ENCODE measurements at places on chromosomes 12 and 14.

DNA sequence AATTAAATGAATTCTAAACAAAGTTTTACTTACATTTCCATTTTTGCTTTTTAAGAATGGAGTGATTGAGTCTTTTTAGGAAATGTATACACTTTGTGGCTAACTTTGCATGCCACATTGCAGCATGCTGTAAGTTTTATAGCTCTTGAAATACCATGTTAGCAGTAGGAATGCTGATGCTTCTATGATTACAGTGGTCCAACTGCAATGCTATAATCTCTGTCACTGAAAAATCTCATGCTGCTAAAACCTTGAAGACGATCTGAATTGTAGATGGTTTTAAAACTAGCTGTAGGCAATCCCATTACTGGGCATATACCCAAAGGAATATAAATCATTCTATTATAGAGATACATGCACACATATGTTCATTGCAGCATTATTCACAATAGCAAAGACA, 127.6 kb downstream of the WIF1 start:
- DNase-seq, result no peak

DNA sequence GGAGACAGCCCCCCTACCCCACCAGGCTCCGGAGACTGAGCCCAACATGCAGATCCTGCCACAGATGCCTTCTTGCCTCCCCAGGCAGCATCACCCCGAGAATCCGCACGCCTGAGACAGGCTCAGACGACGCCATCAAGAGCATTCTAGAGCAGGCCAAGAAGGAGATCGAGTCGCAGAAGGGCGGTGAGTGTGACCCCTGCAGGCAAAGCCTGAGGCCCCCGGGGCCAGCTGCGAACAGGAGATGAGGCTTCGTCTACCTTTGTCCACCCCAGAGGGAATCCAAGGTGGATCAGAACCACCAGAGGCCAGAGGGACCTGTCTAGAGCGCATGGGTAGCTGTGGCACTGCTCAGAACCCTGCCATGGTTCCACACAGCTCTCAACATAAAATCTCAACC, 56.9 kb downstream of the PHETA1 start:
- DNase-seq, result no peak

- no peak for DNase-seq
These were observed 58.5 kb downstream of the ARL6IP4 start for GRCh38 chr12:123038966-123039365.

- DNase-seq, result no peak
These were observed 199.3 kb upstream of the PWP1 start for GRCh38 chr12:107486140-107486892.

GRCh38 chr12:129325566-129325965, 472.3 kb downstream of the GLT1D1 start:
- no peak for DNase-seq

DNA sequence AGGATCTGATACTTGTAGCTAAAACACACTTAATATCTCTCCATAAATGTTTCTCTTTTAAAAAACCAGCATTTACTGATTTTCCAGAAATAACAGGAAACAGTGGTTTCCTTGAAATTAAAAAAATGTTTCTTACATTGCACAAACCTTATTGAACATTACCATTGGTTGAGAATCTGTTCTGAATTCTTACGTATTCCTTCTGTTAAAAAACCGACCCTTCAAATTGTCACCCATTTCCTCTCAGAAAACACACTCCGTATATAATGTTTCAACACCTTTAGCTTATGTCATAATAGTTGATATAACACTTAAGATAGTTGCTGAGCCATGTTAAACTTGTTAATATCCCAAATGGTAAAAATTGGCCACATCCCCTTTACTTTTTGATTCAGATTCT, 51.2 kb downstream of the MSRB3 start:
- DNase-seq, result no peak

DNA sequence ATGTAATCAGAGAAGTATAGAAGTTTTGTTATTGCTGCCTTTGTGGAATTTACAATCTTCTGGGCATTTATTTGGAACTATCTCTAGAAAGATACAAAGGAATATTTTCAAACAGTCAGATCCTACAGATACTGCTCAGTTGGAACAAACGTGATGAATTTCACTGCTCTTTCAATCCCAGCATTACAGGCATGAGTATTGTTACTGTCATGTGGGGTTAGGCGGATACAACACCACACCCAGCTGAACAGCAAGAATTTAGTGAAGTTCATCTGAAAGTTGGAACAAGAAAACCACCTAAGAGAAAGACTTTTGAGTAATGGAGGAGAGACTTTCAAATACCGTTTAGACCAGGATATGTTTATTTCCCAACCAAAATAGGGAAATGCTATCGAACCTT, 123.3 kb upstream of the PLXNC1 start:
- DNase-seq, result no peak

DNA sequence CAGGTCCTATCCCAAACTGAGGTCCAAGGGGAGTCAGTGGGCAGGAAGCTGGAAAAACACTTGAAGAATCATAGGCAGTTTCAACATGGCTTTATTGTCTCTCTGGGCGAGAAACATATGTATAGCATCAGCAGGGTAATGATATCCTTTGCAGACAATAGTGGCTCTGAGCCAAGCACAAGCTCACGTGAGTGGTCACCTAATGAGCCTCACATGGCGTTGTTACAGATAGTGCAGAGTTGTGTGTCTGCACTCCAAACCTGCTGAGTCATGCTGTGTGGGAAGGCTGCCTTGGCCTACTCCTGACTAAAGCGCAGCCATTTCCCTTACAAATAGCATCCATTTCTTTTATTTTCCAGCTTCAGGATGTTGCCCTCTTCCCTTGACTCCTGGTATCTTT, 105.2 kb upstream of the SYT1 start:
- DNase-seq, result no peak

- no peak for DNase-seq
These were observed 960.3 kb downstream of the VRK1 start for GRCh38 chr14:97757491-97757890.

DNA sequence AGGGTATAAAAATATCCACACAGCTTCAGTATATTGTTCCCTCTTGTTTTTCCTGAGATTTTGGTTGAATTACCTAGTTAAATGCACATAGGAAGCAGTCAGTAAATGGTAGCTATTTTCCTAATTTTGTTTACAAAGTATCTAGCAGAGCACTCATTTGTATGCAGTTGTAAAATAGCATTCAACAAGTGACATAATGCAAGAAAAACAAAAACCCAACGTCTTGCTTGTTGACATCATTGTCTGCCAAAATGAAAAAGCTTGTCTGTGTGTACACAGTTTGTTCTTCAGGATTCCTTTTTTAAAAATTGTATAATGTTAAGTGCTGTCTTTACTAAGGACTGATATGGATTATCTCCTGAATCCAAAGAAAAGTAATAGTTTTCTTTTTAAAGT, 2.7 kb downstream of the VRTN start:
- no peak for DNase-seq

DNA sequence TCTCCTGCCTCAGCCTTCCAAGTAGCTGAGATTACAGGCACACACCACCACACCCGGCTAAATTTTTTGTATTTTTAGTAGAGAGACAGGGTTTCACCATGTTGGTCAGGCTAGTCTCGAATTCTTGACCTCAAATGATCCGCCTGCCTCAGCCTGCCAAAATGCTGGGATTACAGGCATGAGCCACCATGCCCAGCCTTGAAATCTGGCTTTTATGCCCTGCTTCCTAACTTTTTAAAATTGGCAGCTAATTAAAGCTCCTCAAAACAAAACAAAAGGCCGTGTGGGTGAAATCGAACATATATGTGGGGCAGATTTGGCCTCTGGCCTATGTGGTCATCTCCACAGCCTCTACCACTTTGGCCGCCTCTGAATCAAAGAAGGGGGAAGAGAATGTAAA, 37.9 kb downstream of the KCTD10 start:
- DNase-seq, result no peak

DNA sequence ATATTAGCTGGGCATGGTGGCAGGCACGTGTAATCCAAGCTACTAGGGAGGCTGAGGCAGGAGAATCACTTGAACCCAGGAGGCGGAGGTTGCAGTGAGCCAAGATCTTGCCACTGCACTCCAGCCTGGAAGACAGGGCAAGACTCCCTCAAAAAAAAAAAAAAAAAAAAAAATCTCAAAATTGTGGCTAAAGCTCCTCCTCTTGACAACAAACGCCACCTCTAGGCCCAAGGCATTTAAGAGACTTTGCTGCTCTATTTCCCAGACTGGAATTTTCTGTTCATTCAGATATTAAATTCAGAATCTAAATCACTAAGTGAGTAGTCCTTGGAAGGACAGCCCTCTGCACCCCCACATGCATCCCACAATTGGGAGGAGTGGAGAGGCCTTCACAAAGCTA, 1.4 kb downstream of the ZFYVE1 start:
- DNase-seq, result no peak

GRCh38 chr14:30260833-30261607, 297.9 kb upstream of the G2E3 start:
- DNase-seq, result no peak

GRCh38 chr12:32445356-32445755, 46.0 kb downstream of the FGD4 start:
- DNase-seq, result no peak

DNA sequence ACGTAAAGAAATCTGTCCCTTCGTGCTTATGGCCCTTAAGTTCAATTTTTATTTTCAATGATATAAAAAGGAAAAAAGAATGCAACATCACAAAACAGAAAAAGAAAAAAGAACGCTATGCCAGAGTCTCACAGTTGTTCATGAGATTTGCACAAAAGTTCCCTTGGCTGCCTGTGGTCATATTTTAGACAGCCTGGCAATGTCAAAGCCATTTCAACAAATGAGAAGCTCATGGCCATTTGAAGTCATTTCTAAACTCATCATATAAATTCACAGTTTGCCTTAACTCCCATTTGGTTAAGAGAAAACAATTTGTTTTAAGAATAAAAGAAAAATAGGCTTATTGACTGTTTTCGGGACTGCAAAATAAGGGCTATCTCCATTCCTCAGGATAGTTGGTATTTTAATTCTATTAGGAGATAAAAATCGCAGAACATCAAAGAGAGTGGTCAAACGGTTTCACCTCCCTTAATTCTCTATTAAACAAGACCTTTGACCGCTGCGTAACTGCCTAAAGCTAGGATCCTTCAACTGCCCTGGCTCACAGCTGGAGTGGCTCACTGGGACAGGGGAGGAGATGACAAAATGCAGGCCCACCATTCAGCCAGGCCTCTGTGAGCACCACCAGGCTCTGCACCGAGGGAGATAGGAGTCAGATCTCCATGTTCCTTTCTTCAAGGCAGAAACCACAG, 119.2 kb upstream of the DAAM1 start:
- DNase-seq, result no peak

GRCh38 chr14:22336031-22336430, 253.0 kb downstream of the DAD1 start:
- DNase-seq, result no peak

DNA sequence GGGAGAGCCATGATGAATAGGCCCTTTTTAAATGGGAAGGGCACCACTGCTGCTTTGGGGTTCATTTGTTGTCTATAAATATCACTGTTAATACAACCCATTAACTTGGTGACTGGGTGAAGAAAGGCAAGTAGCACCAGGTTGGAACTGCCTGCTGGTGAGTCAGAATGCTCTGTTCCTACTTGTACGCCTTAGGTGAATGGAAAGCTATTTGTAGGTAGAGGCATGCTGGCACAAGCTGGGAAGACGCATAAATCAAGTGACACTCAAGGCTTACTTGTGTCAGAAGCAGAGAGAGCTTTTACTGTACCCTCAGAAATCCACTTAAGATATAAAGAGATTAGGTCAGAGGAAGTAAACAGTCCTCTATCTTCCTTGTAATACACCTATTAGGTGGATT, 142.5 kb downstream of the TMX1 start:
- DNase-seq, result no peak

DNA sequence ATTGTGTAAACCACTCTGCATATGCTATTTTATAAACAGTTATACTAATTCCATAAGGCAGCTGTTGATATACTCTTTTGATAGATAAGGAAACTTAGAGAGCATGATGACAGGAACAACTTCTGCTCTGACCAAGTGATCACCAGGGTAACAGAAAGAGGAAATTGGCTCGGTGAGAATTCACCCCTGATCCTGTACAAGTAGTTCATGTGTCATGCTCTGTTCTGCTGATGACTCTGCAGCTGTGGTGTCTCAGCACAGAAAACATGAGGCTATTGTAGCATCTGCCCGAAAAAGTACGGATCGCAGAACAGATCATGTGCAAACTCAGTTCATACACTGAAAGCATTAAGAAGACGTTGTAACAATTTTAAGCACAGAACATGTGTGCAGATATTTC, 345.0 kb downstream of the LRIG3 start:
- DNase-seq, result no peak

DNA sequence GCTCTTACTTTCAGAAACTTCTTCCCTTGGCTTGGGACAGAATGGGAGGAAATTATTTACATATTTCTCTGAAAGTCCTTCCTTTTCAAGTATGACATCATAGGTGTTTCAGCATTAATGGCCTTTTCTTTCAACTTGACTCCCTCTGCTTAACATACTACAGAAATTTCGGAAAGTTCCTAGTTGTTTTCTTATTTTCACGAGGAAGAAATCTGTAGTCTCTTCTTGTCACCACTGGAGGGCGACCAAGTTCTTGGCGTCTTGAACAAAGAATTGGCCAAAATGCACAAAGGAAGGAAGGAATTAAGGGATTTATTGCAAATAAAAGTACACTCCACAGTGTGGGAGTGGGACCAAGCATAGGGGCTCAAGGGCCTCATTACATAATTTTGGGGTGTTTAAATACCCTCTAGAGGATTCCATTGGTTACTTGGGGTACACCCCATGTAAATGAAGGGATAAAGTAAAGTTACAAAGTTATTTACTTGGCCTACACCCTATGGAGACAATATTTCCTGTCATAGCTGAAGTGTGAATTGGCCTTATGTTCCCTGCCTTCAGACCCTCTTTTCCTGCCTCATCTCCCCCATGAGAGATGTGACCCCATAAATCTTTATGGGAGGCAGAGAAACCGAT, 70.4 kb downstream of the RPL10L start:
- DNase-seq, result peak; percentile 59

DNA sequence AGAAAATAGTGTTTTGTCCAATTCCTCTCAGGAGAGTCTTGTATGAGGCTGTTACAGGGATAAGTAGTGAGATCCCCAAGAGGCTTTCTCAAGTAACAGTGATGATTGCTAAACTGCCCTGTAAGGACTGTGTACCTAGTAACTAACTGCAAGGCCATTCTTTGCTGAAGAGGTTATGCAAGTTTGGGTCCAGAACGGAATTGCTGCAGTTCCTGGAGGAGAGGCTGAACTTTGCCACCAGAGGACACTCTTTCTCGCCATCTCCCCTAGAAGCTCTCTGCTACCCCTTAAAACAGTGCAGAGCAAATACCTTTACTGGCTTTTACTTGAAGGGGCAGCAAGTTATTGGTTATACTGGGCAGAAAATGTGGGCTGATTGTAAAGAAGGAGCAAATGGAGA, 180.0 kb downstream of the RBM19 start:
- DNase-seq, result no peak

DNA sequence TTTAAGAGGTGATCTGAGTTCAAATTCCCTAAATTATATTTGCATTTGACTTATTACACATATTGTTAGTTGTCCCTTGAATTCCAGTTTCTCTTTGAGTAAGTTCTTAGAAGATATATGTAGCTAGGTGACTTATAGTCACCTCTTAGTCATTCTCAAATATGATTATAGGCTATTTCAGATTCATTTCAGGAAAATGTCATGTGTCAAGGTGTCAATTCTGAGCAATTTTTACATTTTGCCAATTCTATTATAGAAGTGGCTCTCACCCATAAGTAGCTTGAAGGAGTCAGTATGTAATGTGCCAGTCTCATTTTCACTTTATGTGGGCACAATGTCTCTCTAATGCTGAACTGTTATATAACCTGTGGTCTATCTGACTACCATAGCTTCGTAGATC, 623.4 kb downstream of the DIO2 start:
- DNase-seq, result no peak
